ENCODE measurements at places on chromosomes 5 and 9.

DNA sequence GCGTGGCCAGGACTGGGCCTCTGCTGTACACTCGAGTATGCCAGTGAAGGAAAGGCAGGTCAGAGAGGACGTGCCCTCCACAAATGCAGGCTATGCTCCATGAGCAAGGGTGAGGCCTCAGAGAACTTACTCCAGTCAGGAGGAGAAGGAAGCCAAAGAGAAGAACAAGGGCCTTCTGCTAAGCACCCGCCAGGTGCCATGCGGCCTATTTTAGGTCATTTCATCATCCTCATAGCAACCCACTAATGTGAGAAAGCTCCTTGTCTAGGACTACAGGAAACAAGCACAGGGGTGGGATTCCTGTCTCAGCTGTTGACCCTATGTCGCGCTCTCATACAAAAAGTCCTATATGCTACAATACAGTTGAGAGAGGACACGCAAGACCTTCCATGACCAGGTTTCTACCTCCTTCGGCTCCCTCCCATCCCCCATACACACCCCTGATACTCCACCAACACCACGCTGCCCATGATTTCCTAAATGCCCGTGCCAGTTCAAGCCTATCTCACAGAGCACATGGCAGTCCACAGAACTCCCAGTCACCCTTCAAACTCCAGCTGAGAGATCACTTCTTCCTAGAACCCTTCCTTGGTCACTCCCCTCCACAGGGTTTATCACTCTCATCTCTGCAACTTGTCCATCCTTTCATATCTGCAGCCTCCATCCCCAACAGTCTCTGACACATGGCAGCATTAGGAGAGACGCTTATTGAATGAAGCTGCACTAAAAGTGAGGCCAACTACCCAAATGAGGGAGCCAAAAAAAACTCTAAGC is 26.8 kb downstream of the PSMB7 start:
- no peak for DNase-seq

DNA sequence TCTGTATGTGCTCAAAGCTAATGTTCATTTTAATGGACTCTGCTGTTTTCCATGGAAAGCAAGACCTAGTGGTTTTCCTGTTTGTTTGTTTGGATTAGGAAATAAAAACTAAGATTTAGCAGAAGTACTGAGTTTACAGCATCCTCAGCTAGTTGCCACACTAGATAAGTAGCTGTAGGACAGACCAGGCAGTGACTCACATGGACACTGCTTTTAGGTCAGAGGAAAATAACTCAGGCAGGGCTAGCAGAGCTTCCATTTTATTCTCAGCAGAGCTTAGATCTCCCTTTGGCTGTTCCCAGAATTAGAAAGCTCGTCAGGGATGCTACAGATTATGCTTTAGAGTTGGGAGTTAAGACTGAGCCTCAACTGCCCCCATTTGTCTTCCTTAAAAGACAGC is 204.4 kb downstream of the SH3GL2 start:
- no peak for DNase-seq

- no peak for DNase-seq
Observed at GRCh38 chr9:125971050-125971449, 223.9 kb downstream of the PBX3 start.

- DNase-seq: no peak
Observed at GRCh38 chr5:14487897-14488570, 93.6 kb upstream of the OTULINL start.

- no peak for DNase-seq
Observed at GRCh38 chr5:133444711-133445110, 167.6 kb downstream of the FSTL4 start.

DNA sequence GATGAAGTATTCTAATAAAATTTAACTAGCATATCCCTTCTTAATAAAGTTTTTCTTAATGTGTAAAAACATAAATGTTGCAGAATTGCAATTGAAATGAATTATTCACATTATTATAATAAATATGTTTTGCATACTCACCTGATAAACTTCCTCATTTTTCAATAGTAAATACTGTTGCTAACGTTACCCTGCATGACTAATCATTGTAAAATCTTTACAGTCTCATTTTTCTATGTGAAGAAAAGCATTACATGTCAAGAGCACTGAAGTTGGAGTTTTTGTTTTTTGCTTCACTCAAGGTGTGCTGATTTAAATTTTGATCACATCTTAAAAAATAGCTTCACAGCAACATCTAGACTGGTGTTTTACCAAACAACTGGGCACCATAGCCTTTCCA is 157.2 kb upstream of the CDH18 start:
- no peak for DNase-seq

- DNase-seq: no peak
Observed at GRCh38 chr5:147479949-147480348, 29.9 kb downstream of the DPYSL3 start.

GRCh38 chr9:15782106-15782505 is 229.3 kb downstream of the CCDC171 start:
- DNase-seq: no peak

- DNase-seq: no peak
Observed at GRCh38 chr5:81241961-81242648, 9.0 kb downstream of the CKMT2 start.

- no peak for DNase-seq
Observed at GRCh38 chr5:173246135-173246495, 11.1 kb upstream of the NKX2-5 start.

GRCh38 chr5:146765089-146765832 is 113.3 kb downstream of the PPP2R2B start:
- DNase-seq: no peak

- DNase-seq: no peak
Observed at GRCh38 chr5:17895288-17896033, 261.2 kb downstream of the TAF11L14 start.

DNA sequence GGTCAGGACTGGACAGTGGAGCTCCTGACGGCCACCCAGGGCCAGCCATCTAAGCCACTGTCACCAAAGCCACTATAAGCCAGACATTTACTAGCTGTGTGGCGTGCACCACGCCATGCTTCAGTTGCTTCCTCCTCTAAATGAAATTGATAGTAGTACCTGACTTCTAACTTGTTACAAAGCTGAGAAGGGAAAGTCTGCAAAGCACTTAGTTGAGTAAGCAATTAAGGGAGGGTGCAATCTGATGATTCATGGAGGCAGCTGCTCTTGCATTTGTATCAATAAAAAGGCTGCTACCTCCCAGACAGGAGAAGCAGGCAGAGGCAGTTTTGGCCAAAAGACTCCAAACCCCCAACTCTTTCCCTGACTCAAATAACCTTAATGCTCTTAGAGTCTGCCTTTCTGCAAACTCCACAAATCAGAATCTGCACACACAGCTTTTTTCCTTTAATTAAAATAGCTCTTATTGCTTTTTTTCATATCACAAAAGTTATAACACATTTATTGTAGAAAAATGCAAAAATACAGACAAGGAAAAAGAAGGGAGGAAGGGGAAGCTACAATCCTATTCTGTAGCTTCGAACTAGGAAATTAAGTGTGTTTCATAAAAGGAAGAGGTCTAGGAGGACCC is 19.3 kb upstream of the RAPGEF1 start:
- DNase-seq: no peak

DNA sequence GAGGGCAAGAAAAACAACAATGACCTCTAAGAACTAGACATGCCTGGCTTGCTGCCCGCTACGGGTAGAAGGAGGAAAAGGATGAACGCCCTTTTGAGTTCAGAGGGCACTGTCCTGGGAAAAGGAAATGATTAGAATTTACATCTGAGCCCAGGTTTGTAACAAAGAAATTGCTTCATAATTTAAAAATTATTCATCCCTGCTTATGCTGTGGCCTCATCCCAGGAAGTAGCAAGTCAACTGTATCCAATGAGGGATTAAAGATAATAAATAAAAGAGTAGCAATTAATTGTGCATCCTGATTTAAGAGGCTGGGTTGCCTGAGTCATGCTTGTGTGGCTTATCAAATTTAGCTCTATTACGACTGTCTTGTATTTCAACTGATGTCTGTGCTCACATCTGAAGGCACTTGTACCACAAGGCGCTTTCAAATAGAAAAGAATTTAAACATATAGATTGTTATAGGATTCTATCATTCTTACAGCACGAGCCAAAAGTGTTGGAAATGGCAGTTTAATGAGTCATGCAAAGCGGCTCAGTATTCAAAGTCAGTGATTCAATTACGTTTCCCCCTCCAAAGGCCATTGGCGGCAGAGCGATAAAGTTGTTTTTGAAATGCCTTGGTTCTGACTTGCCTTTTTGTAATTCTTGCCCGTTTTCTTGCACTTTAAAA is 40.0 kb upstream of the DMRT1 start:
- DNase-seq: no peak

GRCh38 chr5:44387921-44388320 is 1.3 kb downstream of the FGF10 start:
- DNase-seq: no peak

GRCh38 chr9:27462434-27462833 is 61.7 kb upstream of the IFNK start:
- DNase-seq: no peak

- DNase-seq: no peak
Observed at GRCh38 chr5:39415201-39415600, 9.6 kb downstream of the DAB2 start.

- DNase-seq: no peak
Observed at GRCh38 chr9:70110194-70111041, 66.8 kb downstream of the MAMDC2 start.

GRCh38 chr9:112848316-112849151 is 42.1 kb downstream of the SLC46A2 start:
- DNase-seq: no peak

GRCh38 chr5:34709861-34710673 is 53.9 kb downstream of the RAI14 start:
- DNase-seq: no peak

All from occipital lobe (tissue), 3 donors.